ENCODE measurements at places on chromosomes 1 and 21.

- no peak for DNase-seq
Observed at GRCh38 chr1:173954179-173954578, 37.1 kb upstream of the SERPINC1 start.

- DNase-seq = no peak
Observed at GRCh38 chr21:23837564-23837963, 1769.7 kb downstream of the MRPL39 start.

DNA sequence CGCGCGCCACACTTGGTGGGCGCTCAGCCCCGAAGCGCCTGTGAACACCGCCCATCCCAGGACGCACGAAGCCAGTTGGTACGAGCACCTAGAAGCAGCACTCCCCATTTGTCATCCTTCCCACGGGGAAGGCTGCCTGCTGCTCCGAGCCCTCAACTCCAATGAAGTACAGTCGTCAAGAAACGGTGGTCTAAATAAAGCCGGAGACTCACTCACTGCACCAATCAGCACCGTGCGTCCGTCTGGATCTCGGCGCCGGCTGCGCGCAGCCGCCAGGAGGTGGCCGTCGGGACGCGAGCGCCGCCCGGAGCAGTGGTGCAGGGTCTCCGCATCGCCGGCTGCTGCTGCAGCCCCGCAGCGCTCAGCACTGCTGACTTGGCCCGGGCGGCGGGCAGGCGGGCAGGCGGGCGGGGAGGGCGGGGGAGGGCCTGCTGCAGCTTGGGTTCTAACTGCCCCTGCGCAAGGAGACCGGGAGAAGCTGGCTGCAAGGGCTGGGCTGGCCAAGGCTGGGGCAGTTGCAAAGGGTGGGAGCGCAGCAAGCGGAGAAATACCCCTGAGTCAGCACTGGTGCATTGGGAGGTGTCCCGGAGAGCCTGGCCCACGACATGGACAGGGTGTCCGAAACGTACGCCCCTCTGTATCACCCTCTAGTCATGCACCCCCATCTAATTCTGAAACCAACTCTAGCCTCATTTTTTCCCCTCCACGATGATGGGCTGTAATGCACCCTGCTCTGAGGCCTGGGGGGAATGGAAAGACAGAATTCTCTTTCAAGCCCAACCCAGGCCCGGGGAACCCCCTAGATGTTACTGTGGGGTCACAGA is 35.8 kb upstream of the H6PD start:
- no peak for DNase-seq

DNA sequence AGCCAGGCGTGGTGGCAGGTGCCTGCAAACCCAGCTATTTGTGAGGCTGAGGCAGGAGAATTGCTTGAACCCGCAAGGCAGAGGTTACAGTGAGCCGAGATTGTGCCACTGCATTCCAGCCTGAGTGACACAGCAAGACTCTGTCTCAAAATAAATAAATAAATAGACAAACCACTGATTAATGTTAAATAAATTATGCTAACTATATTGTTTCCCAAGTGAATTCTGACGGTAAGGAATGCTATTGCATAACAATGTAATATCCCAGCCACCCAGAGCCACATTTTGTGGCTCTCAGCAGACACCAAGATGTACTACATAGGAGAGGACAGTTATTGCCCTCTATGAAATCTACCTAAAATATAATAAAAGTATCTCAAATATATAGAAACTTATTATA is 55.4 kb downstream of the LPGAT1 start:
- no peak for DNase-seq

DNA sequence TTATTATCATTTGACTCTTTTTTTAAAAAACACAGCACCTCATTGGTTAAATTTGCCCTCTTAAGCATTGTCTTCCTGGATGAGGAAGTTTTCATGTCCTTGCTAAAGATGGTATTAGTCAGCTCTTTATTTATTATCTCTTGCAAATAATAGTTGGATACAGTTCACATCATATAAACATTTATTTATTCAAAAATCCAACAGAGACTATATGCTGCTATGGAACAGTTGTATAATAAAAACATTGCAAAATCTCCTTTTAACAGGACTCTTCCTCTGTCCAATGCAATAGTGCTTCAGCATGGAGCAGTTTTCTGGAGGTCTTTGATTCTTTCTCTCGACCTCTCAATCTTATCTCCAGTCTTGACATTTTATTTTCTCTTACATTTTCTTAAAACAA is 49.5 kb upstream of the VCAM1 start:
- no peak for DNase-seq
